CD8-positive, alpha-beta T cell (primary cell): ENCODE measurements at places on chromosomes 1 and 21.

DNA sequence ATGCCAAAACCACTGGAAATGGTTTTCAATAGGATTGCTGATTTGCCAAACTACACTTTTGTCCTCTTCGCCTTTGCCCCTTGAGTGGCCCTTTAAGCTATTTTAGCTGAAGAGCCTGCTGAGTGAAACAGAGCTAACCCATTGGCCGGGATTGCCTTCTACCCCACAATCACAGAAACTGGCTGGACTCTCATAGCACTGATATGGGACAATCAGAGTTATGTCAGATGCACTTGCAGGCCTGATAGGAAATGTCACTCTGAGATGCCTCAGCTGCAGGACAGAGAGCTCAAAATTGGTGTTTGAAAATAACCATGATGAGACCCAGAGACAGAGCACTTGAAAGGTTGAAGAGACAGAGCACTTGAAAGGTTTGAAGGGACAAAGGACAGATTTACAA, 354.4 kb downstream of the BRINP2 start:
- DNase-seq = no peak

GRCh38 chr21:8989261-8989711, 1532.1 kb upstream of the TPTE start:
- DNase-seq = no peak

DNA sequence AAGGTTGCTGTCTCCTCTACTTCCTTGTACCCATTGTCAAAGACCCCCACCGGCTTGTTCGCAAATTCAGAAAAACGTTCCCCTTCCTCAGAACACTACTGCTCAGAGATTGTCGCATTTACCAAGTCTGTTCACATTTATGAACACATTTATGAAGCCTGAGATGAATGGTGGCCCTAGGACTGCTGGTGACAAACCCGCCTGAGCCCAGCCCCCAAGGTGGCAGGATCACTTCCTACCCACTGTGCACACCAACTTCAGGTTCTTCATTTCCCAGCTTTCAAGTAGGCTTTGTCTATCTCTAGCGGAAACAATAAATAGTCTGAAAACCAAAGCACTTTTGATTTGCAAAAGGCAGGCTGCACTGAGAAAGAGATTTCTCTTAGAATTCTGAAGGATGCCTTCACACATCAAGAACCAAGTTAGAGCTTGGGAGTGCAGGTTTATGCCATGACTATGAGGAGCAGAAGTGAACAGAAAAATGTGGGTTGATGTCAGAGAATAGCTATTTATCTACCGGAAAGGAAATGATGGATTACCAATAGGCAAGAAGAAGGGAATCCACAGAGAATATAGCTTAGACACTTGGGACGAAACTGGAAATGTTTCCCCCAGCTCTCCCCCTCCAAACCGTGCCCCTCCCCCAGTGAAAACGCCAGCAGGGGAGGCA, 200.5 kb downstream of the TOMM20 start:
- DNase-seq = peak; percentile 0

DNA sequence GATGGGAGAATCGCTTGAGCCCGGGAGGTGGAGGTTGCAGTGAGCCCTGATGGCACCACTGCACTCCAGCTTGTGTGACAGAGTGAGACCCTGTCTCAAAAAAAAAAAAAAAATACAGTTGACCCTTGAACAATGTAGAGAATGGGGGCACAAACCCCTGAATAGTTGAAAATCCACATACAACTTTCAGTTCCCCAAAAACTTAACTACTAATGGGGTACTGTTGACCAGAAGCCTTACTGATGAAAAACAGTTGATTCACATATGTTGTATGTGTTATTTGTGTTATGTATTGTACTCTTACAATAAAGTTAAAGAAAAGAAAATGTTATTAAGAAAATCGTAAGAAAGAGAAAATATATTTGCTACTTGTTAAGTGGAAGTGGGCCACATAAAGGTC, 51.2 kb upstream of the COA6 start:
- DNase-seq = no peak

- no peak for DNase-seq
Measured at GRCh38 chr21:45935628-45936027, 45.9 kb upstream of the COL6A1 start.

- no peak for DNase-seq
Measured at GRCh38 chr1:179200586-179200985, 28.9 kb downstream of the ABL2 start.

GRCh38 chr1:180168786-180169639, 14.3 kb downstream of the QSOX1 start:
- peak; percentile 46 for DNase-seq

- DNase-seq = no peak
Measured at GRCh38 chr1:31470794-31471315, 57.8 kb downstream of the SERINC2 start.

- no peak for DNase-seq
Measured at GRCh38 chr1:78996791-78997190, 9.7 kb downstream of the ADGRL4 start.

DNA sequence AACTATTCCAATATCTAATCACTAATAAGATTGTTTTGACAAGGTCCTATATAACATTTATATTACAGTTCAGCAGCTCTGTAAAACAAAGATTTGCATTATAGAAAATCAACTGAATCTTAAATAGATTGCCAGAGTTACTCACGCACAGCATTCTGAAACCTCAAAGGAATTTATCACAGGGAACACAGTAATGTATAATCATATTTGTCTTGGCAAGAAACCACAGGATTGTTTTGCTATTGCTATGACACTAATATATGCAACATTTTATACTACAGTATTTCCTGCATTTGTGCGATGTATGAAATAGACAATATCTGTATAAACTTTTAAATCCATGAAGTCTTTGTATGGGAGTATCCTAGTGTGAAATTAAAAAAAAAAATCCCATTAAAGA, 101.4 kb downstream of the PLPPR5 start:
- no peak for DNase-seq

DNA sequence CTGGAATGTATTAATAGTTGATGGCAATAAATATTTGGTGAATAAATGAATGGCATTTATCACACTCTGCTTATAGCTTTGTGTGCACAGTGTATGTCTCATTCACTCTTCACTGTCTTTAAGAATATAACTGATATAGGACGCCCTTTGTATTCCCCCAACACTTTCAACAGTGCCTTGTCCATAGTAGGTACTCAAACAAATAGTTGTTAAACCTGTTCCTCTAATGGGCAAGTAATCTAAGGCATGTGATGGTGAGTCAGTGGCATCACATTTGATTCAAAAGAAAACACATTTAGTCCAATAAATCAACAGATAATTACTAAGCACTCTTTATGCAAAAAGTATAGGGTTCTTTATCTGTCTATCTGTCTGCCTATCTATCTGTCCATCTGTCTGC, 11.2 kb upstream of the RXRG start:
- DNase-seq = no peak

DNA sequence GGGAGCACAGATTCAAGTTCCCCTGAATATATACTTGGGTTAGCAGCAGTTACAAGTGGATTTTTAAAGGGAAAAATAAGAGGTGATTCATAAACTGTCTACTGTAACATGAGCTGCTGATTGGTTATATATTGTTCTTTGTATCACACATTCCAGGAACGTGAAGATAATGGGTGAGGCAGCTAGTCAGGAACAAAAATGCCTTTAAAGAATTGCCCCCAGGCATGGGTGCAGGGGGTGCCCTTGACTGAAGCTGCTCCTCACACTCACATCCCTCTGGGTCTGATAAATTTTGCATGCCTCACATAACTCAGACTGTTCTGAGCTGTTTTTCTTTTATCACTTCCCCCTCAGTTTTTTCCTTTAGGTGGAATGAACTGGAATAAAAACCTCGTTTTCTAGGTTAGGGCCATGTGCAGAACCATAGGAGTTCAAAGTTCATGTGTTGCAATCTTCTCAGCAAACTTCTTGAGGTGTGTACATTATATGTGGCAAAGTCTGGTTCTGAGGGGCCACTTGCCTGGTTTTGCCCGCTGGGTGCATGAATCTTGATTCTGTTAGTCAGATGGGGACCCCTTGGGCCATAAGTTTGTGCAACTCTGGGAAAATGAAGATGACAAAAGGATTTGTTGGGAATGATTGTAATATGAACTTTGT, 21.1 kb downstream of the TBX19 start:
- DNase-seq = no peak

GRCh38 chr1:17287130-17287776, 20.7 kb upstream of the PADI4 start:
- DNase-seq = no peak

GRCh38 chr1:184664042-184664660, 90.5 kb downstream of the EDEM3 start:
- peak; percentile 26 for DNase-seq

- no peak for DNase-seq
Measured at GRCh38 chr1:42736571-42737200, 3.4 kb downstream of the CLDN19 start.

DNA sequence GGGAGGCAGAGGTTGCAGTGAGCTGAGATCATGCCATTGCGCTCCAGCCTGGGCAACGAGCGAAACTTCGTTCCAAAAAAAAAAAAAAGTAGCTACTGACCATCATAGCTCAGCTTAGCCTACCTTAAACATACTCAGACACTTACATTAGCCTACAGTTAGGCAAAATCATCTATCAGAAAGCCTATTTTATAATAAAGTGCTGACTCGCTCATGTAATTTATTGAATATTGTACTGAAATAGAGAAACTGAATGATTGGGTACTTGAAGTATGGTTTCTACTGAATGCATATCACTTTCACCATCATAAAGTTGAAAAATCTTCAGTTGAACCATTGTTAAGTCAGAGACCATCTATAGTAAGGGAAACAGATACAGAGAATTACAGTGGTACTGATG, 93.9 kb upstream of the BMP8A start:
- no peak for DNase-seq

DNA sequence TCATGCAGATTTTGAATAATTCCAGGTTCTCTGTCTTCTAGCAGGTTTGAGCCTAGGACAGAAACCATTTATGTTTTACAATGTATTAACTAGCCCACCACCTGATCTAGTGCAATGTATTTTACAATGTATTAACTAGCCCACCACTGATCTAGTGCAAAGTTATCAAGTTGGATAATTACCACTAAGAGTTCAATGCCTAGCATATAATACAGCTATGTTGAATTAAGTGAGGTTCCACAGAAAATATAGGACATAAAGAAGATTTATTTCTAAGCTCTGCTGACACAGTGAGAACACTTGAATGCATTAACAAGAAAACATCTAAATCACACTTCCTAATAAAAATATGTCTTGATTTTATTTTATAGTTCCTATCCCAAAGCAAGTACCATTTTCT, 854.6 kb upstream of the NEGR1 start:
- DNase-seq = no peak

- no peak for DNase-seq
Measured at GRCh38 chr1:76942549-76942948, 75.3 kb downstream of the ST6GALNAC5 start.

DNA sequence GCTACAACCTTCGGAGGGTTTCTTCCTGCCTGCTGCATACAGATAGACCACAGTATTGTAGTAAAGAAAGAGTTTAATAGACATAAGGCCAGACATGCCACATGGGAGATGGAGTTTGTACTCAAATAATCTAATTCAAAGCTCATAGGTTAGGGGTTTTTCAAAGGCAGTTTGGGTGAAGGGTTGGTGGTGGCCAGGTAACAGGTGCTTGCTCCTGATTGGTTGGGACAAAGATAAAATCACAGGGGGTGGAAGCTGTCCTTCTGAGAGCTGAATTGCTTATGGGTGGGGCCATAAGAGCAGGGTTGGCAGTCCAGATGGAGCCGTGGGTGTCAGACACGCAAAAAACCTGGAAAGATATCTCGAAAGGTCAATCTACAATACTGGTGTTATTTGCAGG, 92.3 kb upstream of the ETV3 start:
- no peak for DNase-seq

- DNase-seq = no peak
Measured at GRCh38 chr1:53025034-53025768, 36.8 kb upstream of the PODN start.
